ENCODE measurements at places on chromosomes 2 and 18.
A peak's percentile ranks its signal among the peaks of the same experiment; 100 is the strongest.

- no peak for DNase-seq
These were observed 38.1 kb downstream of the TMEM200C start for GRCh38 chr18:5857180-5857579.

DNA sequence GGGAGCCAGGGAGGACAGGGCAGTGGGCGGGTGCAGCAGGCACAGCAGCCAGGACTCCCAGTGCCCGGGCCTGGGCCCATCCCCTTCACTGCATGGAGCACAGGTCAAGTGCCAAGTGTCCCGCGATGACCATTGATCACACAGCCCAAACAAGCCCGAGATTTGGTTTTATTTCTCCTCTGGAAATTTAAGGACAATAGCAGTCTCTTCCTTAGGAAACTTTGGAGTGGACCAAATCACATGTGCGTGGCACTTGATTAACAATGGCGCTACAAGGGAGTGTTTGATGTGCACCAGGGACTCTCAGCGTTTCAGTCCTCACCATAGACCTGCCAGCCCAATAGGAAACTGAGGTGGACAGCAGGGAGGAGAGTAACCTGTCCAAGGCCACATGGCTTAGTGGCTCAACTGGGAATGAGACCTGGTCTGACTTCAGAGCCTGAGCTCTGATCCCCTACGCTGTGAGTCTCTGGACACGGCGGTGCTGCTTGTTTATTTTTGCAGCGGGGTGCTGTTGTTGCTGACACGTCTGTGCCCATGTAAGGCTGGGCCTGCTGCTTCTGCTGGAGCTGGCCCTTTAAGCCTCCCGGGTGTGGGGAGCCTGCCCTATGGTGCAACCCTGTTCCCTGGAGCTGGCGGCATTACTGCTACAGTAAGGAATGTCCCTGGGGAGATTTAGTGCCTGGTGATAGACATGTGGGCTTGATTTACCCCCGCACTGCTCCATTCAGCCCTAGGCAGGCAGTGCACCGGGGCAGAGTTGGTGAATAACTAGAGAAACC, 194.2 kb downstream of the INHBB start:
- DNase-seq = no peak

GRCh38 chr2:133636287-133636686, 68.0 kb upstream of the NCKAP5 start:
- peak; percentile 17 for DNase-seq

DNA sequence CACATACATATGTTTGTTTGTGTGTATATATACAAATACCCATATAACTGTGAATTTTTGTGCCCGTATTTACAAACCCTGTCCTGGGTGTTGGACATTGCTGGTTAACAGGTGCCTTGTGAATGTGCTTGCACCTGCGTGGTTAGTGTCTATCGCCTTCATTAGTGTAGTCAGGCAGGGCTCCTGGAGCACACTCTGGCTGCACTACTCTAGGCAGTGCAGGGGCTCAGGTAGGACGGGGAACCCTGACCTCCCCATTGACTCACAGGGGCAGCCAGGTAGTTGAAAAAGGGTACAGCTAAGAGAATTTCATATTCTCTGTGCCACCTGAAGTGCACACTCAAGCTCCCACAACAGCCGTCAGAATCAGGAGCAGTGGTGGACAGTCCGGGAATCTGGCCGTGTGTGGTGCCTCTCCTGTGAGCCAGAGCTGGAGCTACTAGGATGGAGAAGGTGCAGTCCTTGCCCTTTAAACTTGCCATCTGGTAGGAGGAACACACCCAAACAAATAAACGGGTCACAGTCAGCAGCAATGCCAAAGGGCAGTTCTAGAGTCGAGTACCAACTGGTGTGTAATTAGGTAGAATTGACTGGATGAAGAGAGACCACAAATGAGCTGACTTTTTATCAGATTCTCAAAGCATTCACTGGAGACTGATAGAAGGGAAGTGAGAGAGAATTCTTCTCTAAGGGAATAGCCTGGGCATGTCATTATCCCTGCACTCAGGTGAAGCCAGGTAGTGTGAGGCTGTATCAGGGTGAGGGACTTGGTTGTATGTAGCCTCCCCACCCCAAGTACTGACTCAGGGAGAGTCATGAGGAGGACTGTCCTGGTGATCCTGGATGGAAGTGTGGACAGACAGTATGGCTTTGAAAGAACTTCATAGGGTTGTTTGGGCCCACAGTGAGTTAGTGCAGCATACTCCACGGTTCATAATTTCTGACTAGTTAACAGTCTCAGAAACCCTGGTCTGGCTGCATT, 44.1 kb downstream of the FARP2 start:
- DNase-seq = no peak

DNA sequence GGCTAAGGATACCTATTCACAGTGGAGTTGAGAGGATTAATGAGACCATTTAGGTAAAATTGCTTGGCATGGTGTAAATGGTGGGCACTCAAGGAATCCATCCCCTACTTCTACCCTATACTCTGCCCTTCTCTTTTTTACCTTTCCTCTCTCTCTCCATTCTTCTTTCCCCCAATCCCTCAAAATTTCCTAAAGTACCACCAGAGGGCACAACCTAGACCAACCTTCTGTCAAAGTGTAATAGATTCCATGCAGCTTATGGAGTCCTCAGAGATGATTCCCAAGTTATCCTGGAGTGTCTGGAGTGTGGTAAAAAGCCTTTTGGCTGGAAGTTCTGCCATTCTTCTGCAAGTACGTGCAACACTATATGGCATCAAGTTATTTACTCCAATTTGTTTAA, 33.0 kb upstream of the CCDC195 start:
- DNase-seq = no peak

DNA sequence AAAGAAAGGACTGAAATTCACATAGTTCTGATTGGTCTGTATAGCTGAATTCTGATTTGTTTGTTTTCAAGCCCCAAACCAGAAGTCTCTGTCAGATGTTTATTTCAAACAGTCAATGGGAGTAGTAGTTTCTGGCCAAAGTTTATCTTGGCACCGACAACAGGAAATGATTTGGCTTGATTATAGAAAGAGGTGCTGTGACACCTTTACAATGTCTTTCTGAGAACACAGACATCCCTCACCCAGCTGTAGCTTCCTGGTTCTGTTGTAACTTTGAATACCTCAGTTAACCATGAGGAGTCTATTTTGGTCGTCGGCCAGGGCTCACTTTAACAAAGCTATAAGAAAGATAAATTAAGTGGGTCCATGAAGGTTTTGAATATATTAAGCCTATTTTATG, 545.0 kb upstream of the ZNF804A start:
- no peak for DNase-seq

GRCh38 chr18:76353046-76353445, 142.0 kb downstream of the ZNF516 start:
- no peak for DNase-seq

Measured in pons (tissue), 1 donor.